ENCODE measurements at places on chromosomes 6 and 20.
A peak's percentile ranks its signal among the peaks of the same experiment; 100 is the strongest.

DNA sequence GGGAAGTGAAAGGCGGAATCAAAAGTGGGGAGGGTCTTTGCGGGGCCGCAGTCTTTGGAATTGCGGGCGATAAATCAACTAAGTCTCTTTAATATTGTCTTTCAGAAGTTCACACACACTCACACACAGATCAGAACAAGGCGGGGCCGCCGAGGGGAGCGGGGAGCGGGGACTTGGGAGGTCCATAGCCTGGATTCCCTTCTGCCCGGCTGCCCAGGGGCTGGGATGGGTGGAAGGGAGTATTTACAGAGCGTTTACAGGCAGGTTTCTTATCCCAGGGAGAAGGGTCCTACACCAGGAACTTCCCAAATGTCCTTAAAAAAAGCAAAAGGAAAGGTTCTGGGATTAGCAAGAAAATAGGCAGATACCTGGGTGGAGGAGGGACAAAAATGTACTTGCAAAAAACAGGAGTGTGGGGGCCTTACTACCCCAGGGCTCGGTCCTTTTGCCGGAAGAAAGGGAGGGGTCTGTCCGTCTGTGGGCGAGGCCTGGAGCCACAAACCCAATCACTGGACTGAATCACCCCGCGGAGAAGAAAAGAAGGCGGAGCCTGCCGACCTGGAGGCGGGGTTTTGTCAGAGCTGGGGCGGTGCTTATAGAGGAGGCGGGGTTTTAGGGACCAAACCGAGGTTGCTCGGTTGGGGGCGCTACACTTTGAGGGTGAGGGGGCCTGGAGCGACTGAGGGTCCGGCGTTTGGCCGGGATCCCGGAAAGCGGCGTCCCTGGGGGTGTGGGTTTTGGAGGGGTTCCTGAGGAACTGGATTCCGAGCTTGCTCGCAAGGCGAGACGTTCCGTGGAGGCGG, 3.2 kb downstream of the PRRT1 start:
- DNase-seq, result no peak

DNA sequence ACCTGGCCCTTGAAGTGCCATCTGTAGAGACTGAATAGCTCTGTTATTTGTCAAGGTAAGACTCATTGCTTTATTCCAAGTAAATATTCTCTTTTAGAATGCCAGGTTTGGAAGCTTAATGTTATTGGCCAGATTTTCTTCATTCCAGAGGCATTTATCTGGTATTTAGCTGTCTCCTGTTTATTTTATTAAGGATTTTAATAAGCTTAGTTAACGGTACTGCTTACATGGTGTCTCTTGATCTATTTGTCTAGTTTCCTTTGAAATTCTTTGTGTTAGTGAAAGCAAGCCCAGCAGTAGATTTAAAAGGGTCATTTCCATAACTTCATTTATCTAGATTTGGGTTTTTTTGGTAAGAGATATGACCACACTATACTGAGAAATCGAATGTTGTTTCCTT, 7.7 kb downstream of the RALY start:
- no peak for DNase-seq

- DNase-seq, result no peak
These were observed at the start of gene OR12D3 for GRCh38 chr6:29375191-29375590. Gene OR12D3, minus strand, starts transcription at chr6:29375291. Its CDS starts 4 bp downstream, at chr6:29375287.

DNA sequence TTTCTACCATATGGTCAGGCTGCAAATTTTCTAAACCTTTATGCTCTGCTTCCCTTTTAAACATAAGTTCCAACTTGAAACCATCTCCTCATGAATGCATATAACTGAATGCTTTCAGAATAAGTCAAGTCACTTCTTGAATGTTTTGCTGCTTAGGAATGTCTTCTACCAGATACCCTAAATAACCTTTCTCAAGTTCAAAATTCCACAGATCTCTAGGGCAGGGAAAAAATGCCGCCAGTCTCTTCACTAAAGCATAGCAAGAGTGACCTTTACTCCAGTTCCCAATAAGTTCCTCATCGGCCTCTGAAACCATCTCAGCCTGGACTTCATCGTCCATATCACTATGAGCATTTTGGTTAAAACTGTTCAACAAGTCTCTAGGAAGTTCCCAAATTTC, 1011.2 kb upstream of the CITED2 start:
- DNase-seq, result no peak

DNA sequence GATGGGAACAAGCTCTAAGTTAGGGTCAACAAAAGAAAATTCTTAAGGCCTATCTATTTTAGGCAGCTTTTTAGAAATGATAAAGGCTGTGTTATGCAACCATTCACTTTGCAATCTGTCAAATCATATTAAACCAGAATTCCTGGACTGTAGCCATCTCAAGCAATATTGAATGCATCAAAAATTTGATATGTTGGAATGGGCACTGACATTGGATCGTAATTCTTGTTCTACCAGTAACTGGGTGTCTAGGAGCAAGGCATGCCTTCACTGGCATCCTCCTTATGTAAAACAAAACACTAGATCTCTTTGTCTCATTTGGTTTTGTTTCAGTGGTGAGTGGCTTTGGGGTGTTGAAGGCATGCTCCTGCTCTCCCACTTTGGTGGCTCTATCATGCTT, 145.6 kb downstream of the JARID2 start:
- DNase-seq, result no peak

GRCh38 chr6:135534773-135535380, 37.3 kb upstream of the AHI1 start:
- no peak for DNase-seq

DNA sequence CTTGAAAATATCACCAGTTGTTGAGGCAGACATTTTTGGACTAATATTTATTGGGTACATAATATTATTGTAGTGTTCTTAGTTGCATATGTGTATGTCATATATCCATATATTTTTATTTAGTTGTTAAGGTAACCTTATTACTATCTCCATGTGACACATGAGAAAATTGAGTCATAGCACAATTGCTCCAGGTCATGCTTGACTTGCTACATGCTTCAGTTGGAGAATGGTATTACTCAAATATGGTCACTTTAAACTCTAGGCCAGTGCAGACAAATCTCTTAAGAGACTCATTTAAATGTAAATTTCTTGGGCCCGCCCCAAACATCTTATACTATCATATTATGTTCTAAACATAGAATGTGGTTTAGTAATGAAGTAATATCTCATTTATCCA, 246.1 kb downstream of the RIMS1 start:
- DNase-seq, result no peak

DNA sequence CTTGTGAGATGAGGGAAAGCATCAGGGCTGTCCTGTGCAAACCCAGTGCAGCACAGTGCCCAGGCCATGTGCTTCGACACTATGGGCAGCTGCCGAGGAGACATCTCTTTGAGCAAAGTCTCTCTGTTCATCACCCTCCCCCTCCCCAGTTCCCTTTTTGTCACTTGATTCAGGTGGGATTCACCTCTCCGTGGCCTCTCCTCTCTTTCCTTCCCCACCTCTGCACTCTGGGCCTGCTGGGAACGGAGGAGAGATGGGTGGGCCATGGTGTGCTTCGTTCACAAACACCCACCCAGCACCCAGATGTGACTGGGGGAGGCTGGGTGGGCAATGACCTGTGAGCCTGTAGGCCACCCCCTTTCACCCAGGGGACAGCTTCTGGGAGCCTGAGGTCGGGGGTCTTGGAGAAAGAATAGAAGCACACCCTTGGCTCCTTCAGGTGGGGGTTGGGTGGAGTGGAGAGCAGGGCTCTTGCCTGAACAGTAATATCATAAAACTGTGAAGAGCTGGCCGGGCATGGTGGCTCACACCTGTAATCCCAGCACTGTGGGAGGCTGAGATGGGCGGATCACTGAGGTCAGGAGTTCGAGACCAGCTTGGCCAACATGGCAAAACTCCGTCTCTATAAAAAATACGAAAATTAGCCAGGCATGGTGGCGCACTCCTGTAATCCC, 33.5 kb upstream of the DLGAP4 start:
- no peak for DNase-seq

DNA sequence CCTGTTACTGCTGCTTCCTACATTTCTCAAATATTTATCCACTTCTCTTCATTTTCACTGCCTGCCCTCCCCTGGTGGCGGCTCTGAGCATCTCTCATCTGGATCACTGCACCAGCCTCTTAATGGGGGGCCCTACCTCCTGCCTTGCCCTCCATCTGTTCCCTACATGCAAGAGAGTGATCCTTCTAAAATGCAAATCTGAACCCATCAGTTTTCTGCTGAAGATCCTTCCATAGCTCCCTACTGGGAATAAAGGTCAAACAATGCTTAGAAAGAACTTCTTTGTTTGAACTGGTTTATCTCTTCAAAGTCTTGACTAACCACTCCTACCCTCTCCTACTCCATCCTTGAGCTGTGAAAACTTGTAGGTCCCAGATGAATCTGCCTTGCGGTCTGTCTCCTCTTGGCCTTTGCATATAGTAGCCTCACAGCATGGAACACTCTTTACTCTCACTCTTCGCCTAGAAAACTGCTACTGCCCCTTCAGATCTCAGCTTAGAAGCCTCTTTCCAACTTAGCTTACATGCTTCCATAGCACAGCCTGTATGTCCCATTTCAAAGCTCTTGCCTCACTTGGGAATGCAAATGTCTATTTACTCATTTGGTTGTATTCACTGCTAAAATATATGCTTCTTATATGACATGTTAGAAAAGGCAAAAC, 119.3 kb downstream of the QRSL1 start:
- DNase-seq, result no peak

- DNase-seq, result no peak
These were observed 68.2 kb downstream of the PXDC1 start for GRCh38 chr6:3683331-3683730.

DNA sequence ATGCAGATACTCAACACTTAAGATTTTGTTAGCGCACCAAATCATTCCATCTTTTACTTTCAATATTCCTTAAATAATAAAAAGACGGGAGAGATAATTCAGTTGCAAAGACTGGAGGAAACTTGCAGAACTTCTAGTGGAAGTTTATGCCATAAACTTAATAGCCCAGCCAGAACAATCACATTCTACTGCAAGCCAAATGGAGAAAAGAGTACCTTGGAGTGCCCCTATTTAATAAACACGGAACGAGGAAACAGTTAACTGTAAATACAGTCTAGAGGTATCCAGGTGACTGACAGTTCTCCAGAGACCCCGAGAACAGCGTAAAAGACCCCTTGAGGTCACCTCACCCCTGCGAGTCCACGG, 635 bp downstream of the SLC35B3 start:
- no peak for DNase-seq

- DNase-seq, result no peak
These were observed 1.5 kb upstream of the HMGN4 start for GRCh38 chr6:26536571-26537159.

DNA sequence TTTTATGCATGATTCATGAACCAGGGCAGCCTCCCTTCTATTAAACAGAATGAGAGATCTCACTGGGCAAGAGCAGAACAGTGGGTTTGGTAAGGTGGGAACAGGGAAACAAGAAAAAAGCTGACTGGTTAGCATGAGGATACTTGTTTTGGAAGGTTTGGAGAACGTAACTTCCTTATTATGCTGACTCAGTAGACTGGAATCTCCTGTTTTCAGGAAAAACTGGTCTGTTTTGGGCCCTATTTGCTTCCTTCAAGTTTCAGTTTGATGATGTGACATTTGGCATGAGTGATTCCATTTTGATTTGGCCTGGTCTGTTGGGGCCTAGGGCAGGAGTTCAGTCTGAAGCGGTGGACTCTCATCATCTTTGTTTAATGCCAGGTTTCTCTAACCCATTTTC, 172.0 kb downstream of the MYLK4 start:
- DNase-seq, result no peak

- peak; percentile 8 for DNase-seq
These were observed 68.0 kb downstream of the PLAGL1 start for GRCh38 chr6:143940011-143940597.

GRCh38 chr6:34445313-34445860, 19.5 kb upstream of the RPS10 start:
- DNase-seq, result no peak

DNA sequence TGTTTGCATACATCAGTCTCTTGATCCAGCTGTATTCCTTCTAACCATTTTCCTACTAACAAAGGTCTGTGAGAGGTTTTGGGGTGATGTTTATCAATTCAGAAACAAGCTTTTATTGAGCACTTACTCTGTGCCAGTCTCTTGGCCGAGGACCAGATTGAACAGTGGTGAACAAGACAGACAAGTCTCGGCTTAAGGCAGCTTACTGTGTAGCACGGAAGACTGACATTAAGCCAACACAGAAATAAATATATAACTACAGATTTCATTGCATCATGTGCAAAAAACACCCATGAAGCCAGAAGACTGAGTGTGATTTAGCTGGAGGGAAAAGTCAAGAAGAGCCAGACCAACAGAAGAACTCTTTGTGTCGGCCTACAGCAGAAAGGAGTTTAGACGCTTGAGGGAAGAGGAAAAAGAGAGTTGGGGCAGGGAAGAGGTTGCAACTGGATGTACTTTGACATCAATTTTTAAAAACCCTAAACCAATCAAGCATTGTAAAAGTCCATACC, 549.6 kb upstream of the CITED2 start:
- no peak for DNase-seq

- no peak for DNase-seq
These were observed 612.2 kb downstream of the HDGFL1 start for GRCh38 chr6:23181356-23182110.

DNA sequence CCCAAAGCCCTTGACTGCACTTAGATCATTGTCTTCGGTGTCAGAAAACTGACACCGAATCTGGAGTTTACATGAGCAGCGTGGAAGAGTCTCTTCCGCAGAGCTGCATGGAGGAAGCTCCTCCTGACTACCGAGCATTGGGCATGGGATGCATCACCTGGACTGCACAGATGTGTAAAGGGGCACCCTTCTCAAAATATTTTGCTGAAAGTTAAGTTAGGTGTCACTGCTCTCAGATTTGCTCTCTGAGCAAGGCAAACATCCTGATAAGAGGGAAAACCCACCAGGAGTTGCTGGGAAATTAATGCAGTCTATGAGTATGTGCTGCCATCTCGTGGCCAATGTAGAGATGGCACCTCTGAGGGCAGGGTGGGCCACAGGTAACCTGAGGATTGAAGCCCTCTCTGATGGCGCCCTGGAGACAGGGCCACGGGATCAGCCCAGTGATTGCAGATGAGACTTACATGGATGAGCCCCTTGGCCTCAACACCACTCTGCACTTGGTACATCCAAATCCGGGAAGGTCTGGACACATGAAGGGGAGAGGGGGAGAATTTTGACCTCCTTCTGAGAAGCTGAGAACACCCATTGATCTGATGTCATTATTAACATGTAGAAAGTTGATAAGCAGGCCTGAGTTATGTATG, 129.9 kb downstream of the LPA start:
- DNase-seq, result no peak
